Motor neuron (in vitro differentiated cells): ENCODE measurements at places on chromosomes 13 and 19. TPM values are rescaled to one million over a fixed set of nuclear protein-coding genes. Genes with fewer than 3 reads are reported as not detected.

FBXO27 gene
- 1.7 and 3.7 TPM in 2 replicates for total RNA-seq

- ATAC-seq = no peak
Measured at GRCh38 chr19:49779731-49780555, 13.1 kb downstream of the AP2A1 start.

TMEM205 gene
- total RNA-seq = 71.9 and 72.1 TPM in 2 replicates

DNA sequence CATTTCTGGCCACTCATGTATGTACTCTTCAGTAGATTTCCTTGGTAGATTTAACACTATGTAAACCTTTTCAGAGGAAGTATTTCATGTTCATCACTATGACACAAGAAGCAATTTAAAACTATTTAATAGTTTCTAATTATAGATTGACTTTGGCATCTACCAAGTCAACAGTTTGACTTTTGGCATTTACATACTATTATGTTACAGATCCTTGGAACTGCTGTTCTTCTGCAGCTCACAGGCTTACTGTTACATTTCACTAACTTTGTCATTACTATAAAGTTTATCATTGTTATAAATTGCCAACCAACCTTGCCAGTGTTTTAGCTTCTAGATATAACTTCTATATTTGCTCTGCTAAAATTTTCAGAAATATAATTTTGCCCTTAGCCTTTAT is 18.7 kb downstream of the SUPT20H start:
- ATAC-seq = no peak

DNA sequence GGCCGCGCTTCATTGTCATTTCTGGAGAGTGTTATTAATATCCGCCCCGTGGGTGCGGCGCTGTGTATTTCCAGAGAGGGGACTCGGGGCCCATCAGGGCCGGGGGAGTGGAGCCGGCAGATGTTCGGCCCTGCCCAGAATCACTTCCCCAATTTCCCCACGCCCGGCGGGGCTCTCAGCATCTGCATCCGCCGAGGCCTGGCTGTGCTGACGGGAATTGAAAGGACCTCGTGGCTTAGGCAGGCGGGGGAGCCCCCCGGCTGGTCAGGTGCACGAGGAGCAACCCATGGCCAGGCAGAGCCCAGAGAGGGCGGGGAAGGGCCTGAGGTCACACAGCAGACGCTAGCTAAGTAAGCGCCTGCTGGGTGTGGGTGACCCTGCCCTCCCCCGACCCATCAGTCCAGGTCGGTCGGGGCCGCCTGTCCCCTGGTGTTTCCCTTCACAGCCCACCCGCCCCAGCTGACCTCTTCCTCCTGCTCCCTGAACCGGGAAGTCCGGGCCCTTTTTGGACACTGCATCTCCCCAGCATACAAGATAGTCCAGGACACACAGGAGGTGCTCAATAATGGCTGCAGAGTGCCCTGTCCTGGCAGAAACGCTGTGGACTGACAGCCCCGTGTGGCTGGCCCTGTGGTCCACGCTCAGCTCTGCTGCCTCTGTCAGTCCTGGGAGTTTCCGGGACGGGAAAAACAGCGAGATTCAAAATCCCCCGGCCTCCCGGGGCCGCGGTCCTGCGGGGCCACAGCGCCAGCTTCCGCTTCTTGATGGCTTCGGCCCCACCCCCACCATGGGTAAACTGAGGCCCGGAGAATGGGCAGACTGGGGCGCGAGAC is 22.1 kb downstream of the ARID3A start:
- no peak for ATAC-seq

DNA sequence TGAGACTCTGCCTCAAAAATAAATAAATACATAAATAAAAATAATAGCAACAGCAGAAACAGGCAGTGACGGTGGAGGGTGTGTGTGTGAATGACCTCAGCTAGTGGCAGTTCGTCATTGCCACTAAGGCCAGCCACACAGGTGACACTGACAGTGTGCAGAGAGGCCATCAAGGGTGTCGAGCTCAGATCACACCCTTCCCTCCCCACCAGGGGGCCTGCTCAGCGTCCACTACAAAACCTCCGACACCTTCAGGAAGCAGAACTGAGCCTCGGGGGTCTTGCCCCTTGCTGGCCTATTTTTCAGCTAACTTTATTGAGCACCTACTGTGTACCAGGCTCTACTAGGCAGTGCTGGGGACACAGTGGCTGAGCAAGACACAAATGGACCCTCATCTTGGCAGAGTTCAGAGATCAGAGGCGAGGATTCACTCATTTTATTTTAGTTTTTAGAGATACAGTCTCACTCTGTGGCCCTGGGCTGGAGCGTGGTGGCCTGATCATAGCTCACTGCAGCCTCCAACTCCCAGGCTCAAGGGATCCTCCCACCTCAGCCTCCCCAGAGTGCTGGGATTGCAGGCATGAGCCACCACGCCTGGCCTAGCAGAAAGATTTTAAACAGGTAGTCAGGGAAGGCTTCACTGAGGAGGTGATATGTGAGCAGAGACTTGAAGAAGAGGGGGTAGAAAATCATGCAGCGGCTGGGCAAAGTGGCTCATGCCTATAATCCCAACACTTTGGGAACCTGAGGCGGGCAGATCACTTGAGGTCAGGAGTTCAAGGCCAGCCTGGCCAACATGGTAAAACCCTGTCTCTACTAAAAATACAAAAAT is 30.3 kb upstream of the SEMA6B start:
- ATAC-seq = peak; percentile 63
